ENCODE measurements at places on chromosomes 5 and 9.

DNA sequence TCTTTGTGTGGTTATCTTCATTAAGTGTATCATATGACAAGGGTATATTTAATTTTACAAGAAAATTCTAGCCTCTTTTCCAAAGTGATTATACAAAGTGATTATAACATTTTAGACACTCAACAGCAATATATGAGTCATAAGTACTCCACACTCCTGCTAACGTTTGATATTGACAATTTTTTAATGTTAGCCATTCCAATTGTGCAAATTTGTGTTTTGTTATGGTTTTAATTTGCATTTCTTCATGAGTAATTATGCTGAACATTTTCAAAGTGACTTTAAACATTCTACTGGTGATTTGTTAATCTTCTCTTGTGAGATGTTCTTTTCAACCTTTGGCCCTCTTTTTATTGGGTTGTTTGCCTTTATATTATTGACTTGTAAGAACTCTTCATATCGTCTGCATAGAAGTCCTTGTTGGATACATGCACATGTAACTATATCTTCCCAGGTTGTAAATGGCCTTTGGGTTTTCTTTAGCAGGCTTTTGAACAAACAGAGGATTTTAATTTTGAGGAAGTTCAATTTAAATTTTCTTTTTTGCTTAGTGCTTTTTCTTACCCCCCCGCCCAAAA, 771.6 kb upstream of the ZNF608 start:
- no peak for DNase-seq

GRCh38 chr9:6944896-6945295, 187.1 kb downstream of the KDM4C start:
- DNase-seq: no peak

- DNase-seq: no peak
Observed at GRCh38 chr9:98804083-98804482, 3.4 kb upstream of the GALNT12 start.

DNA sequence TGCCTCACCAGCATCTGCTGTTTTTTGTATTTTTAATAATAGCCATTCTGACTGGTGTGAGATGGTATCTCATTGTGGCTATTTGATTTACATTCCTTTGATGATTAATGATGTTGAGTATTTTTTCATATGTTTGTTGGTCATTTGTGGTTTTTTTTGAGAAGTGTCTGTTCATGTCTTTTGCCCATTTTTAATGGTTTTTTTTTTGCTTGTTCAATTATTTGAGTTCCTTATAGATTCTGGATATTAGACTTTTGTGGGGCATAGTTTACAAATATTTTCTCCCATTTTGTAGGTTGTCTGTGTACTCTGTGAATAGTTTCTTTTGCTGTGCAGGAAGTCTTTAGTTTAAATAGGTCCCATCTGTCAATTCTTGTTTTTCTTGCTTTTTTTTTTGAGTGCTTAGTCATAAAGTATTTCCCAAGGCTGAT, 148.1 kb downstream of the NPR3 start:
- DNase-seq: no peak

GRCh38 chr9:133114886-133115603, 6.0 kb downstream of the RALGDS start:
- DNase-seq: no peak

DNA sequence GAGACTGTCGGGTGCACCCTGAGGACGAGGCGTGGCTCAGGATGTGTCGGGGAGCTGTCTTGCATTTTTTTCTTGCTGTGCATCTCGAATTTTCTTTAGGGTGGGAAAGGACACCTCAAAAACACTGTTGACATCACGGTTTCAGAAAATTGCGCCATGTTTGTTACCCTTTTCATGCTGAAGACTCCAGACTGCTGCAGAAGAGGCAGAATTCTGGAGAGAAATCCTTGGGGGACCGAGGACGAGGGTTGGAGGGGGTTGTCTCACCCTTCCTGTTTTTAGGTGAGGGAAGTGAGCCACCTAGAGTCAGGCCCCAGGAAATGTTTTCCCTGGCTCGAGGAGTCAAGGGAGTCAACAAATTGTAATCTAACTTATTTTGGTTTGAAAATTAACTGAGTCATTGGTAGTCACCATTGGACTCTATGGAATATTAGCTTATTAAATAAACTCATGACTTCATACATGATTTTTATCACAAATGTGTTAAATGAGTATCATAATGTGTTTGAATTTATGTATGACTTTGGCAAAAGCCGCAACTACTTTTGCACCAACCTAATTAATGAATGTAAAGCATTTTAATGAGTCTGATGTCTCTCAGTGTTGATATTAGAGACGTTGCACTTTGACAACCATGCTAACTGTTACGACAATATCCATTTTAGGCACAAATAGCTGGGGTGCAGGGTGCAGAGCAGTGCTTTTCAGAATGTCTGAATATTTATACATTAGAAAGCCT, 724 bp upstream of the LYSMD3 start:
- peak; percentile 38 for DNase-seq

GRCh38 chr5:149030392-149030791, 32.5 kb downstream of the SH3TC2 start:
- no peak for DNase-seq

DNA sequence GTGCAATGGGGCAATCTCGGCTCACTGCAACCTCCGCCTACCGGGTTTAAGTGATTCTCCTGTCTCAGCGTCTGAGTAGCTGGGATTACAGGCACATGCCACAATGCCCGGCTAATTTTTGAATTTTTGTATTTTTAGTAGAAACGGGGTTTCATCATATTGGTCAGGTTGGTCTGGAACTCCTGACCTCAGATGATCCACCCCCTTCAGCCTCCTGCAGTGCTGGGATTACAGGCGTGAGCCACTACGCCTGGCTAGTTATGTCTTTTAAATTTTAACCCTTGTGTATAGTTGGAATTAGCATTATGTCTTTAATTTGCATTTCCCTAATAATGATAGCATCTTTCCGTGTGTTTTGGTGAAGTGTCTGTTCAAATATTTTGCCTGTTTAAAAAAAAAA, 11.5 kb downstream of the GPBP1 start:
- no peak for DNase-seq

DNA sequence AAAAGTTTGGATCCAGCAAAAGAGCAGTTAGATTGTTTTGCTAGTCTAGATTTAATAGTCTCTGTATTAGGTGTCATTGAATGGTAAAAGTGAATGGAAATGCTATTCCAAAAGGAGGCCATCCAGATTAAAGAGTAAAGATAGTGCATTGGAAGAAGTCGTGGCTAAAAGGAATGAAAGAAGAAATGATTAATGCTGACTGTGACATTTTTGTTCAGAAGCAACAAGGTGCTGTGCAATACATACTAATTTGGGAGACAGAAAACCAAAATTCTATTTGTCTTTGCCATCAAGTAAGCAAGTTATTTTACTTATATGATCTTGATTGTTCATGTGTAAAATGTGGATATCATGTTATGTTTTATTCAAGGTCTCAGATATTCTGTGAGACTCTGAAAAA, 85.1 kb downstream of the GPBP1 start:
- DNase-seq: no peak

DNA sequence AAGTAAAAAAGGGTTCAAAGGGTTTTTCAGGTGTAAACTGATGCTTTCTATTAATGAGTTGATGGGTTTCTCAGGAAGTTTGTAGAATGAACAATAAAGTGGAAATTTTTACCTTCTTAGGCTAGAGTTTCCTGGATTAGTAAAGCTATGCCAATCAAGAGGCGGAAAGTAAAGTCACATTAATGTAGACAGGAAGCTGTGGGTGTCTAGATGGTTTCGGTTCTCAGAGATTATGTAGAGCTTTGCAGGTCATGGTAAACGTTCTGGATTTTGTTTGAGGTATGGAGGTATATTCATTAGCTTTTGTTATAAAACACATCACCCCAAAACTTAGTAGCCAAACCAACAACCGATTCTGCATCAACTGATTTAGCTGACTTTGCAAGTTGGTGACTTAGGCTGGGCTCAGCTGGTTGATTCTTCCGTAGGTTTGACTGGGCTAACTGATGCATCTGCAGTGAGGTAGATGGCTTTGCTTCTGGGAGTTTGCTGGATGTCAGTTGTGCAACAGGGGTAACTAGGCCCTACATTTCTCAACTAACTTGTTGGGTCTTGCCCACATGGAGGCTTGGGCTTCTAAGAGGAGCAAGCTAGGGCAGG, 273.8 kb downstream of the MSX2 start:
- DNase-seq: no peak

GRCh38 chr5:16866795-16867576, 69.1 kb downstream of the MYO10 start:
- no peak for DNase-seq

- no peak for DNase-seq
Observed at GRCh38 chr5:37370550-37370863, 399 bp downstream of the NUP155 start.

- no peak for DNase-seq
Observed at GRCh38 chr5:107476783-107477182, 194.0 kb downstream of the EFNA5 start.

DNA sequence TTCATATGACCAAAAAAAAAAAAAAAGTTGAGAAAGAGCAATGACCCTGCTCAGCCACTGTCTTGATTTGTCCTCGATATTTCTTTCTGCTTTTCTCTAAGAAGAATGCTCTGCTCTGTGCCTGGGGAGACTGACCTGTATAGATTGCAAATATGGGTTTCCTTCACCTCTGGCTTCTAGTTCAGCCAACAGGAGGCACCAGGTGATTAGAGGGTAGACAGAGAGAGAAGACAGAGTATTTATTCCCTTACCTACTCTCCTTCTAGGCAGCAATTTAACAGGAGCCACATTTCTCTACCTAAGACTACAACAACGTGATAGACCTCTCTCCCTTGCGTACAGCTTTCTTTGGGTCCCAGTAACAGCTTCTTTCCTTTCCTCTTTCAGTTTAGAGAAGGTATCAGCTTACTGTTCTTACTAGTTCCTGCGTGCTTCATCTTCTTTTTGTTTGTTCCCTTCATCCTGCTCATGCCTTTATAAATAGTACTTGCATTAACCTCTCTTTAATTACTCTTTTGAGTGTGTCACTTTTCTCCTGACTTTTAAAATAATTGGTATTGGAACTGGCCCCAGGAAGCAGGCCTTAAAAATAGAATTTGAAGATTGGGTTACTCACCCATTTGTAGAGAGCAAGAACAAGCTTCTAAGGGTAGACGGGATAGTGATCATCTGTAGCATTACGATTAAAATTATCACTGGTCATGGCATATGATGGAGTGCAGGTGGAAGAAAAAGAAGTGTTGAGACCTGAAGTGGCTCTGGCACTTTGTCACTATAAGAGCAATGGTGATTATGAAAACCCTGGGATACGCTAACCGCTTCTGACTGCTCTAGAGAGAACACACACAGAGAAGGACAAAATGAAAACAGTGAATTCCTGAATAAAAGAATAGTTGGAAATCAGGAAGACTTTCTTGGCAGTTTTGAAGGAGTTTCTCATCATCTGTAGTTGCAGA, 161.2 kb upstream of the FSTL4 start:
- DNase-seq: no peak

DNA sequence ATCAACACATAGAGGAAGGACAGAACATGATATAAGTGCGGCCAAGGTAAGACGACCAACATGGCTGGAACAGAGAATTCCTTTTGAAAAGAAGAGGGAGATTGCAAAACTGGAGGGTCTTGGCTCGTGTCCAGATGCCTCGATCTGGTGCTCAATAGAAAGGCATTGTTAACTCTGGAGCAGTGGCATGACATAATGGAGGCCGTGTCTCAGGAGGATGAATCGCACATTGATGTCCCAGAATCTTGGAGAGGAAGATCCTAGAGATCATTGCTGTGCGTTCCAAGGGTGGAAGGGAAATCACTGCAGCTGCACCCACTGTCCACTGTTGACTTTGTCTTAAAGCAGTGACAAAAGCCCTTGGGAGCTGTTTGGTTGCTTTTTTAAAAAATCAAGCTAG, 30.9 kb downstream of the GRAMD2B start:
- no peak for DNase-seq

- no peak for DNase-seq
Observed at GRCh38 chr5:139636207-139636792, 11.8 kb upstream of the CXXC5 start.

GRCh38 chr5:100758780-100759179, 144.3 kb downstream of the ST8SIA4 start:
- DNase-seq: no peak

DNA sequence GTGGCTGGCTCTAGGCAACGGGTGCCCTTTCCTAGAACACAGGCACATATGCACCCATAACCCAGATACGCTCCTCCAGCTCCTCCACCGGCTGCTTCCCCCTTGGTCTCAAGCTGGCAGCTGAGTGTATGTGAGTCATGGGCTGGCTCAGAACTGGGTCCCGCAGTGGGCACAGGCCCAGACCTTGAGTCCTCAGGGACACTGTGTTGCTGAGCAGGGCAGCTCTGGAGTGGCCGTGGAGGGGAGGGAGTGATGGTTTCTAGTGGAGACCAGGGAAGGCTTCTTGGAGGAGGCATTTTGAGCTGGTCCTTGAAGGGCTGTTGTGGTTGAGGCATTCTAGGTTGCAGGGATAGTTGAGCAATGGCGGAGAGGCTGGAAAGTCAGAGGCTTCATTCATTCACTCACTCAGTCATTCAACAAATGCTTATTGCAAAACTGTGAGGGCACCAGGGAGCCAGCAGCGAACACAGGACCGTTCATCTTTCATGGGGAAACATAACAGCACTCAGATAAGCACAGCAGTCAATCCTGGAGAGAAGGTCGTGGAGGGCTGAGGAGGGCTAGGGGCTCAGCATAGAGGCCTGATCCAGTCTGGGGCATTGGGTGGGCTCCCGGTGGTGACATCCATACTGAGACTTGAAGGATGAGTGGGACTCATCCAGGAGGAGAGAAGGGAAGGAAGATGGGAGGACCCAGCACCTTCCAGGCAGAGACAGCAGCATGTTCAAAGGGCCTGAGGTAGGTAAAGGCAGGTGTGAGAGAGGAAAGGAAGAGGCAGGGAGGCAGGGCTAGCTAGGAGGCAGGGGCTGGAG, 2.4 kb downstream of the BBLN start:
- no peak for DNase-seq

DNA sequence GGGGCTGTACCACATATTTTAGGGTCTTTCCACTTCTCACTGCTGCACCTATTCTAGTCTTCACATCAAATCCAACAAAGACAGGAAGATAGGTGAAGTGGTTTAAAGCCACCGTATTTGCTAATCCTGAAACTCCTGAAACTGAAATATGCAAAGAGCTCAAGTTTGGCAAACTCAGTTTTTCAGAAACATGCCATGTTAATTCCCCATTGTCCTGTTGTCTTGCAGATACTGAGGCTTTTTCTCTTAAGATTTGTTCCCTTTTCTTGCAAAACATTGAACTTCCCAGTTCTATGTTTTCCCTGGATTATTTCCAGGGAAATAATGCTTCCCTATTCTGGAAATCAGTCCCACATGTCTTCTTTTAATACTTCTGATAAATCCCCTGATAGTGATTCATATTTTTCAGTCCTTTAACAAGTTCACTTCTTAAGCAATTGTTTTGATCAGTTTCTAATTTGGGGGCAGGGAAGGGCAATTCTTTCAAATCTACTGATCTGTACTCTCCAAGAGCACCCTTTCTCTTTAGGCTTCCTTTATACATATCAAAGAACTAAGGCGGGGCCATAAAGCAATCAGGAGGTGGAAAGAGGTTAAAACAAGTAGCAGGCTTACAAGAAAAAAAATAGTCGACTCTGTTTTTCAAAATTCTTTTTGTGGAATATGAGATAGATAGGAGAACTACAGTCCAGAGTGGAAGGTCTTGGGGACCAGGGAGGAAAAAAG, 648.5 kb downstream of the BNC2 start:
- DNase-seq: no peak

- DNase-seq: no peak
Observed at GRCh38 chr9:119284587-119285337, 84.5 kb downstream of the BRINP1 start.

GRCh38 chr5:175508896-175509295, 30.5 kb downstream of the SFXN1 start:
- no peak for DNase-seq
